Activated T-helper 1 cell treated with anti-CD3 and anti-CD28 coated beads, Interleukin-2, amount 50 U/mL, for 16 hours (primary cell): ENCODE measurements at places on chromosomes 6 and 20.

DNA sequence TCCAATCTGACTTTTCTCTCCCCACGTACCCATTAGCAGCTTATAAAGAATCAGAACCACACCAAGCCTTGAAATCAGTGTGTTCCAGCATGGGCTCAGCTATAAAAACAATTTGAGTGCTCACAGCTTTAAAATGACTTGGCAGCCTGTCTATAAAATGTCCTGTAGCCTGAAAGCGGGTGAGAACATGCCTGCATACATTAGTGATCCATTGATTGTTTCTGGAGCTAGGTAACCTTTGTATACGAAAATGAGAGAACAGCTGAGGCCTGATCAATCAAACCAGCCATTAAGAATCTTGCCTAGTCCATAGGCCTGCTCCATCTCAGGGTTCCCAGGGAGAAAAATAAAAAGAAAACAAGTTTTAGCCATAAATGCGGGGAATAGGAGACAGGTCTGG lies 245.8 kb upstream of the SULF2 start:
- no peak for DNase-seq

- DNase-seq, result no peak
Measured at GRCh38 chr6:41573276-41573675, 27.1 kb downstream of the FOXP4 start.

GRCh38 chr6:116355796-116356195 lies 15.0 kb upstream of the DSE start:
- no peak for DNase-seq

DNA sequence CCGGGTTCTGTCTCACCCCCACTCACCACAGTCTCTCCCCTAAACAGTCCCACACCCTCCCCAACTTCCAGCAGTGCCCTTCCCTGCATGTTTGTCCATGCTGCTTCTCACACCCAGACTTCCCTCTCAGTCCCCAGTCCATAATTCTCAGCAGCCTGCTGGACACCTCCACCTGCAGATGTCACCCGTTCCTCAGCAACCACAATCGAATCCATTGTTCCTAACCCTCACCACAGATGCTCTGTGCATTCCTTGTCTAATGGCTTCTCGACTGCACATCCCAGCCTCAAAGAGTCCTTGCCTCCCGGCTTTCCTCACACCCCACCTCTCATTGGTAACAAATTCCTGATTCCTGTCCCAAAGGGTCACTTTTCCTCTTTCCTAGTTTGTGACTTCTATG lies 55.6 kb downstream of the GOPC start:
- no peak for DNase-seq

DNA sequence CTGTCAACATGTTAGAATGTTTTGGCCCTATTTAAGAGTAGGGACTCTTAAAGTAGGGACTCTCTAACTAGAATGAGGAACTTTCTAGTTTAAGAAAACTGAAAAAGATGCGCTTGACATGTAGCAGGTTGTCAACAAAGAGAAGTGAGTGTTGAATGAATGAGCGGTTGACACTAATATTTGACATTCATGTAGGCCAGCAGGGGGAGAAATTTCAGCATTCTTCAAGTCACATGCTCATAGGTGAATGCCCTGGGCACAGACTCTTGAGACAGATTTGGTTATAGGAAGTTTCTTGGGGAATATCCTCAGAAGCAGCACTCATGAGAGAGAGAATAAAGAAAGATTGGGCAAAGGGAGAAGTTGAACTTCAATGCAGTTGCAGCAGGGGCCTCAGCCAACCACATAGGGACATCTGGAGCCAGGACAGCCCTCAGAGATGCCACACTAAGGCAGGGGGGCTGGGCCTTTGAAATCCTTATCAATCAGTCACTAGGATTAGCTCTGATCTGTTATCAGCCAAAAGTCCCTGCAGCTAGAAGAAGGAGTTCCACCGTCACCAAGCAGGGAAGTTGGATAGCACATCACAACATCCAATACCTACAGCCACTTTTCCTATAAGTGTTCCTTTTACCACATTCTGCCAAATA lies 145.1 kb upstream of the FKBP1C start:
- no peak for DNase-seq

GRCh38 chr20:36094497-36094896 lies 60.0 kb upstream of the EPB41L1 start:
- no peak for DNase-seq

DNA sequence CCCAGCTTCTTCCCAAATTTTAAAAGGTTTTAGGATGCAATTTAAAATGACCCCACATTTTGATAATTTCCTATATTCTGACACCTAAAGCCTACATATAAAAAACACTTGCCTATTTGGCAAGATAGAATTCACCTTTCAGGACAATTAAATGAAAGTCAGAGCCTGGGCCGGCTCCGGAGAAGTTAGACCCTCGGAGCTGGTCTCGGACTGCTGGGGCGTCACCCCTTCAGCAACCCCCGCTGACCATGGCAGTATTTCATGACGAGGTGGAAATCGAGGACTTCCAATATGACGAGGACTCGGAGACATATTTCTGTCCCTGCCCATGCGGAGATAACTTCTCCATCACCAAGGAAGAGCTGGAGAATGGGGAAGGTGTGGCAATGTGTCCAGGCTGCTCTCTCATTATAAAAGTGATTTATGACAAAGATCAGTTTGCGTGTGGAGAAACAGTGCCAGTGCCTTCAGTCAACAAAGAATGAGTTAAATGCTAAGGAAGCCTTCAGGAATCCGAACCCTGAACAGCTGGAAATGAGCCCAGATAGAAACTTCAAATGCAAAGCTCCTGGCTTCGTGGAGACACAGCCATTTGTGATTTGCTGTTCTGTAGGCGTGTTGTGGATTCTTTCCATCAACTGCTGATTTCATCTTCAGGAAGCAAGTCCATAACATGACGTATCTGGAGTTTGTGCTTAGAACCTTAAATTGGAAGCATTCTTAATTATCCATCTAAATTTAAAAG lies 16.0 kb downstream of the TCFL5 start:
- no peak for DNase-seq

DNA sequence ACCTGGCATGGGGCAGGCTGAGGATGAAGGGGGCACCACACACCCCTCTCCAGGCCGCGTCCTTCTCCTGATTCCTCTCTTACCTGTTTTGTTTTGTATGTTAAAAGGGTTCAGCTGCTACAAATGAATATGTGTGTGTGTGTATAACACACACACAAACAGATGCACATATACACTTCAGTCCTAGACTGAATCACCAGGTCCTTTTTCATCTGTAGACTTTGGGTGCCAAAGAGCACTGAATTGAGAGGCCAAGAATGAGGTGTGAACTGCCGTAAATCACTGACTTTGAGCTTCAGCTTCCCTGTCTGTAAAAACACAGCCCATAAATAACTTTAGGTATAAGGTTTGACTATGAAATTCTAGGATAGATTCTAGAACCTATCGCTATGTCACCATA lies 40.5 kb downstream of the SULF2 start:
- DNase-seq, result no peak

GRCh38 chr20:37144856-37145404 lies 34.2 kb upstream of the RPN2 start:
- DNase-seq, result no peak

DNA sequence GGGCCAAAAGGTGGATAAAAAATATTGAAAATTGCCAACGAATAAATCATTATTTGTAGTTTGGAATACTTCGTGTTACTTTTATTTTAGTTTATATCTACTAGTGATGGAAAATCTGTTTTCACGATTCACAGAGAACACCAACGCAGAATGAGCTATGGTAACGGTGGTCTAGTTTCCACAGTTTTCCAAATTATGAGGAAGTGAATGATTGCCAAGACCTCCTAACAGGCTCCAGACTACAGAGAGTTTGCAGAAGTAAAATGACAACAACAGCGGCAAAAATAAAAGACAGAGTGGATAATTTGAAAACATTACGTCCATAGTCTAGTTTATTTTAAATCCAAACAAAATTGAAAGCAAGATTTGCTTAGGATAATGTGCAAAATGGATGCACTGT lies 57.0 kb upstream of the AIG1 start:
- no peak for DNase-seq

- DNase-seq, result no peak
Measured at GRCh38 chr6:37429352-37429750, 3.7 kb upstream of the CMTR1 start.

DNA sequence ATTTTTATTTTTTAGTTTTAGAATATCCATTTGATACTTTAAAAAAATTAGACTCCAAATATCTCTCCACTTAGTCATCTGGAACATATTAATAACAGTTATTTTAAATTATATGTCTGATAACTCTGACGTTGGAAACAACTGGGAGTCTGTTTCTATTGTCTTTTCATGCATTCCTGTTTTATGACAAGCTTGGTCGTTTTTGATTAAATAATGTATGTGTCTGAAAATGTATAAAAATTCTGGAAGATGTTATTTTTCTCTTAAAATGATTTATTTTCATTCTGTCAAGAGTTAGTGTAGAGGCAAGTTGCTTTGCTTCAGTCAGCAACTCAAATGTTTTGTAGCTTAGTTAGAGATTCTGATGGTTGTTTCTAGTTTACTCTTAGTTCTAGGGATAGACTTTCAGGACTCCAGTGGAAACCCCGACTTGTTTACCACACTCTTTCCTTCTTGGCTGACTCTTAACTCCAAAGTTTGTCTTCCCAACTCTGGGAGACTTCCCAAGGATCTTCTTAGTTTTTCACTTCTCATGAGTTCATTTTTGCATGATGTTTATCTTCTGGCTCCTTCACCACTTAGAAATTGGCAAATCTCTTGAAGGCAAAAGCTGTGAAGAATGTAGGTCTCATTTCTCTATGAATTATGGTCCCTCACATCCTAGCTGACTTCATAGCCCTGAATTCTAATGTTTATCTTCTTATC lies 190.9 kb downstream of the LAMA2 start:
- DNase-seq, result no peak

GRCh38 chr6:64703922-64704321 lies 1003.1 kb downstream of the EYS start:
- no peak for DNase-seq

DNA sequence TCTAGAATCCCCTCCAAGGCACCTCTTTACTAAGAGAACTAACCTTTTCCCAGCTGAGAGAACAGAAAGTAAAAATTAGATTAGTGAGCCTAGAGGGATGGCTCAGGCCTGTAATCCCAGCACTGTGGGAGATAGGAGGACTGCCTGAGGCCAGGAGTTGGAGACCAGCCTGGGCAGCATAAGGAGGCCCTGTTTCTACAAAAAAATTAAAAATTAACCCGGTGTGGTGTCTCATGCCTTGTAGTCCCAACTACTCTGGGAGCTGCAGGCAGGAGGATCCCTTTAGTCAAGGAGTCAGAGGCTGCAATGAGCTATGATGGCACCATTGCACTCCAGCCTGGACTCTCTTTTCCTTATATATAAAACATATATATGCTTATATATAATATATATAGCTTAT lies 5.5 kb upstream of the OOEP start:
- no peak for DNase-seq

DNA sequence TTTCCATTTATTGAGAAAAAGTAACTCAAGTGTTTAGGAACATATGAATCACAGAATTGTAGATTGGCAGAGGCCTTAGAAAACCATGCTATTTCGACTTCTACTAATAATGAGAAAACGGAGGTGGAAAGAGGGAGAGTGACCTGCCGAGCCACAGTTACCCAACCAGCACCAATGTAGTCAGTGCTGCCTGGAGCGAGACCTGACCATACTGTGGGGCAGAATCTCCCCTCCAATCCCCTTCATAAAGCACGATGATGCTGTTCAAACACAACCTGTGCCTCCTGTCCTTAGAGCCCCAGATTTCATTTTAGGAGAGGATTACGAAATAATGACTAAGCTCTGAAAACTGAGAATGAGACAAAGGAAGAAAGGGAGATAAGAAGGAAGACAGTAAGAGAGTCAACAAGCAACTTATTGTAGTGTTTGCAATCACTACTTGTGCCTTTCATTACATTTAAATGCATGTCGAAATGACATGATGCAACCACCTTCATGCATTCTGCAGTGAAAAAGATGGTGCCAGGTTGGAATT lies 70.6 kb downstream of the ATXN1 start:
- DNase-seq, result no peak

DNA sequence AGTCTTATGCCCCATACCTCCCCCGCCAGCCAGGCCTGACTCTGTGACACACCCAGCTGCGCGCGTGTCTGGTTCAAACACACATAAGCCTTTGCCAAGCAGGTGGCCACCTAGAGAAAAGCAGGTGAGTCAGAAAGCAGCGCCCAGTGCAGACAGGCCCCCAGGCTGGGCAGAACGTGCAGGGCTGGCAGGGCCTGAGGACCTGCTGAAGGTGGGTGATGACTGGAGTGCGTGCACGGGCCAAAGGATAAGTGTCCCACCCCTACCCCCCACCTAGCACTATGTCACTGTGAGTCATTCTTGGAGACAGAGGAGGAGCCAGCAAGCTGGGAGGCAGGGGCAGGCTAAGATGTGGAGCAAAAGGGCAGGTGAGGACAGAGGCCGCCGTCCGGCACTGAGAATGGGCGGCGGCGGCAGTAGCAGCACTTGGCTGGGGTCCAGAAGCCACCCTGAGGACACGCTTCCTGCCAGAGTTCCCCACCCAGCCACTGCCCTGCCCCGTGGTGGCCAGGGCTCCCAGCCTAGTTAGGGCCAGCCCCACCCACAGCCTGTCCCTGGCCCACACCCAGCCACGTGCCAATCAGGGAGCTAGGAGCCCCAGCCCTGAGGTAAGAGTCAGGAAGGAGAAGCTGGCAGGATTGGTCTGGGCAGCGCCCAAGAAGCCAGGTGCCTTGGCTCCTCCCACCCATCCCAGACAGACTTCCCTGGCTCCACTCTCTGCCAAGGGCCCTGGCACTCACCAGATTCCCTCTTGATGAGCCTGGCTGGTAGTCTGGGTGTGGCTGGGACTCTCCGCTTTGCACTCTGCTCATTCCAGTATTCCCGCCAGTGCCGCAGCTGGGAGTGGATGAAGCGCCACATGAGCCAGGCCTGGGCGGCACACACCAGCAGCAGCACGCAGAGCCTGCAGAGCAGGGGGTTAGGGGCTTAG lies 72.7 kb downstream of the TRAM2 start:
- DNase-seq, result no peak

DNA sequence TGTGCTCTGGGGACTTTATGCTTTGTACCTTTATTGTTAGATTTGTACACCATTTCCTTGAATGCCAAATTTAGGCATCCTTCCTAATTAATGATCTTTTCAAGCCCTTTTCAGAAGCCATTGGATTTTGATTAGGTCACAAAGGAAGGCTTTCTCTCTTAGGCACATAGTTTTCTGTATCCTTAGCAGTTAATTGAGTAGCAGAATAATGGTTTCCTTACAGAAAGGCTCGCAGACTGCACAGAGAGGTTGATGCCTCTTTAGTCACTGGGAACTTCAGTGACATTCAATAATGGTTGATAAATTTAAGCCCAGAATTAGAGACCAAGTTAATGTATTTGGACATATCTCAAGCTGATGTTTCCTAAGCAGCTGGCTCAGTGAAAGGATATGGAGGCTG lies 139.1 kb upstream of the VGLL2 start:
- DNase-seq, result no peak

DNA sequence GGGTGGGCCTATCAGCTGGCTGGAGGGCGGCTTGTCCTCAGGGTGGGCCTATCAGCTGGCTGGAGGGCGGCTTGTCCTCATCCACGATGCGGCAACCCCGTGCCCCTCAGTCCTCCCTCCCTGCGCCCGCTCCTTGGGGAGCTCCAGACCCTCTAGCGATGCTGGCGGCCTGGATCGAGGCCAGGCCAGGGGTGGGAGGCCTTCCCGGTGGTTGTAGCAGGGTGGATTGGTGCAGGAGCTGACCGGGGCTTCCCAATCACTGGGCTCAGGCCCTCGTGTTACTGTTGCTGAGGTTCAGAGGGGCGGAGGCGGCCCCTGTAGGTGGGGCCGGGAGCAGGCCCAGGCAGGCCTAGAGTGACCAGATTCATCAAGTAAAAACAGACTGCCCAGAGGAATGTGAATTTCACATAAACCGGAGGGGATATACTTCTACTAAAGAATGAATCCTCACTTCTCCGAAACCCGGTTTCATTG lies 8.8 kb downstream of the SLC17A9 start:
- no peak for DNase-seq
